ENCODE measurements at places on chromosomes 2 and 18. TPM values are rescaled to one million over a fixed set of nuclear protein-coding genes. Genes with fewer than 3 reads are reported as not detected.

GRCh38 chr18:79424008-79424565 is 28.4 kb downstream of the NFATC1 start:
- DNase-seq = no peak

Gene SFTPB
- not detected for total RNA-seq

- DNase-seq = no peak
Measured at GRCh38 chr2:128599700-128600099, 281.0 kb upstream of the HS6ST1 start.

Gene KCNG3
- not detected for total RNA-seq

DNA sequence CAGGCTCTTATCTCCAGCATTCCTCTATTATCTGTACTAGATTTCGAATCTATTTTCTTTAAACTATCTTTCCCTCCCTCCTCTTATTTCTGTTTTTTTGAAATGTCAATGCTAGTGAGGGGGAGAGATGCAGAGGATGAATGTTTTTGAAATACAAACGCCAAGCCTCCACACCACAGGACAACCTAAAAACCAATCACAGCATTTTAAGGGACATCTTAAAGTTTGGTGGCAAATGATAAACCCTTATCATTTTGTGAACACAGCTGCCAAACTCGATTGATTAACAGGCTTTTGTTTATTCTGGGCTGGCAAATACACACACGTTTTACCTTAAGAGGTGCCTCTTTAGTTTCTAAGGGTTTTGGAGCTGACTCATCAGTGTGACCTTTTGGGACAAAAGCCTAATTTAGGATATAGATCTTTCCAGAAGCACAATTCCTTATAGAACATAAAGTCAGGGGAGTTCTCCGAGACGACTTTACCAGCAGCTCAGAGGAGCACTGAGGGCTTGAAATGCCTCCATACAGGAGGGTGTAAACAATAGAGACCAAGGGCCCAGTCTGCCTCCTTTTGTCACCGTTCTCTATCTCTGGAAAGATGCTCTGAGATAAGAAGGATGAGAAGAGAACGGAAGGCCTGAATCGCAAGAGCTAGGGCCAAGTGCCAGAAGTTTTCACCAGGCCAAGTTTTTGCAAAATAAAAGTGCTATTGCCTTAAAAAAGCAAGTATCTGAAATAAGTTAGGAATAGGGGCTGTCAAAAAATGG is 4.2 kb upstream of the MEIS1 start:
- DNase-seq = no peak

GRCh38 chr2:158745067-158745865 is 49.9 kb upstream of the DAPL1 start:
- DNase-seq = peak; percentile 52

Gene BOLL
- not detected for total RNA-seq

GRCh38 chr2:1683297-1683696 is 61.0 kb downstream of the PXDN start:
- no peak for DNase-seq

- DNase-seq = no peak
Measured at GRCh38 chr2:128375454-128375853, 56.8 kb upstream of the HS6ST1 start.

Gene SAG
- not detected for total RNA-seq

Data from LHCN-M2 (cell line).